Endodermal cell (in vitro differentiated cells): ENCODE measurements at places on chromosomes 1 and 21. TPM values are rescaled to one million over a fixed set of nuclear protein-coding genes. Genes with fewer than 3 reads are reported as not detected.

DNA sequence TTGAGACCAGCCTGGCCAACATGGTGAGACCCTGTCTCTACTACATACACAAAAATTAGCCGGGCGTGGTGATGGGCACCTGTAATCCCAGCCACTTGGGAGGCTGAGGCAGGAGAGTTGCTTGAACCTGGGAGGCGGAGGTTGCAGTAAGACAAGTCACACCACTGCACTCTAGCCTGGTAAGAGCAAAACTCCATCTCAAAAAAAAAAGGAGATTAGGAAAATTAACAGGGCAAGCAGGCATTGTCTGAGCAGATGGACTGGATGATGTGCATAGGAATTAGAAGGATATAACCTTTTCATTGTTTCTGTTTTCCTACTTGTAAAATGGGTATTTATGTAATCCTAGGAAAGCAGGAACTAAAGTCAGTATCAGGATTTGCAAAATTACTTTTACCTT lies 15.6 kb downstream of the TARDBP start:
- DNase-seq, result no peak

DNA sequence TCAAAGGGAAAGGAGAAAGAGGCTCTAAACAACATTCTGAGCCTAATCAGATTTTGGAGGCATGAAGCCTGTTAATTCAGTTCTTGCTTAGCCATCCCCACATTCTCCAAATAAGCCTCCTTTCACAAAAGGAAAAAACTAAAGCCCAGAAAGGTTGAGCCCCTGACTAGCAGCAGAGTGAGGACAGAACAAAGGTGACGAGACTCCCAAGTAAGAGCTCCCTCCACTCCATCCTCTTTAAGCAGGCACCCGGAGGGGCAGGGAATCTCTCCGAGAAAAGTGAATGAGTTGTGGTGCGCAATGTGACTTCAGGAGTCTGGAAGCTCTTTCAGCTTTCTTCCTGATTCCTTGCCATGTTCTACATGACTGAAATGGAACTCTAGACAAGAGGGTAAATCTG lies 43.4 kb upstream of the MYBPHL start:
- DNase-seq, result no peak

The CFAP107 gene
- total RNA-seq, result not detected in 3 replicates

- no peak for DNase-seq
These were observed 42.9 kb downstream of the EPHB2 start for GRCh38 chr1:22753481-22753971.

GRCh38 chr1:77056525-77056924 lies 162.7 kb downstream of the PIGK start:
- no peak for DNase-seq

GRCh38 chr1:65163201-65163805 lies 15.3 kb downstream of the AK4 start:
- DNase-seq, result no peak

- no peak for DNase-seq
These were observed 345.5 kb downstream of the SMYD3 start for GRCh38 chr1:246161626-246162025.

DNA sequence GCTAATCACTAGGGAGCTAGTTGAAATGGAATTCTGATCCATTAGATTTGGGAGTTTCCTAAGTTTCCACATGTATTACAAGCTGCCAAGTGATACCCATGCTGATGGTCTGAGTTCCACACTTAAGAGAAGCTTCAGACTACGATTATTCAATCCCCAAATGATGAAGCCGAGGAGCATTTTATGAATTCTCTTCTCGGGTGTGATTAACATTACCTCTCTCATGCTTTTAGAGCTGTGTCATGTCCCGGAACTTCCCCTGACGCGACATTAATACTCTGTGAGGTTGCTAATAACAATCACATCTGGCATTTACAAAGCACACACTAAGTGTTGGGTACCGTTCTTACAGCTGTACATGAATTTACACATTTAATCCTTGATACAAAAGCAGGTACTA lies 63.0 kb downstream of the KCNJ15 start:
- no peak for DNase-seq

The CBR1 gene
- 15.1 and 15.4 TPM in 2 replicates for total RNA-seq

GRCh38 chr21:41236352-41236973 lies 68.5 kb downstream of the BACE2 start:
- no peak for DNase-seq

DNA sequence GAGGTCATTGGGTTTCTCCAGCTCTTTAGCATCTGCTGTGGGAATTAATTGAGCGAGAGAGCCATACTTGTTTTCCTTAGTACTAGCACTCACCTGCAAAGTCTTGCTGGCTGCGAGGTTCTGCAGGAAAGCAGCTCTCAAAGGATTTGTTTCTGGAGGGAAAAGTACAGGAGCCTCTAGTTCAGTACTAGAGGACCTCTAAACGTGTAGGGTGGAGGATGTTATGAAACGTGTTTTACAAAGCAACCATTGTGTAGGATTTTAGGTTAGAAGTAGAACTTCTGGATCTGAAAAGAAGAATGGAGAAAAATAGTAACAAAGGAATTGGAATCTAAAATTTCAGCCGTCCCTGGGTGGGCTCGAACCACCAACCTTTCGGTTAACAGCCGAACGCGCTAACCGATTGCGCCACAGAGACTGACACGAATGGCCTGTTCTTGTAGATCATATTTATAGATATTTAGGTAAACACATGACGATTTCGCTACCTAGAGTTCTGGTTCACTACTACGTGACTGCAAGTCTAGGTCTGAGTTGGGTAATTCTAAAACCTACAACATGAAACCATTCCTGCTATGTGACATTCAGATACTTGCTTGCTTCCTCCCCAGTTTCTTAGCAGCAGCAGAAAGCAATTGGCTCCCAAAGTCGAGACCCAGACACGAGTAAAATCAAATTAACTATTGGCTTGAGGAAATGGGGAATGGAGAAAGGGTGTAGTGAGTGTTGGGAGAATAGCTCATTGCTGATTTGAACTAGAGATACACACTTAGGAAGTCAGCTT lies 60.2 kb upstream of the CFAP126 start:
- peak; percentile 83 for DNase-seq

DNA sequence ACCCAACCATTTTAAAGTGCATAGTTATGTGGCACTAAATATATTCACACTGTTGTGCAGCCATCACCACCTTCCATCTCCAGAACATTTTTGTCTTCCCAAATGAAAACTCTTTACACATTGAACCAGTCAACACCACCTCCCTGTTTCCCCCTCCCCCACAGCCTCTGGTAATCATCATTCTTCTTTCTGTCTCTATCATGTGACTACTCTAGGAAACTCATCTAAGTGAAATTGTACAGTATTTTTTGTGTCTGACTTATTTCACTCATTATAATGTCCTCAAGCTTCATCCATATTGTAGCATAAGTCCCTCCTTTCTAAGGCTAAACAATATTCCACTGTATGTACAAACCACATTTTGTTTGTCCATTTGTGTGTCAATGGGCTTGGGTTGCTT lies 128.0 kb downstream of the RUNX1 start:
- DNase-seq, result no peak

DNA sequence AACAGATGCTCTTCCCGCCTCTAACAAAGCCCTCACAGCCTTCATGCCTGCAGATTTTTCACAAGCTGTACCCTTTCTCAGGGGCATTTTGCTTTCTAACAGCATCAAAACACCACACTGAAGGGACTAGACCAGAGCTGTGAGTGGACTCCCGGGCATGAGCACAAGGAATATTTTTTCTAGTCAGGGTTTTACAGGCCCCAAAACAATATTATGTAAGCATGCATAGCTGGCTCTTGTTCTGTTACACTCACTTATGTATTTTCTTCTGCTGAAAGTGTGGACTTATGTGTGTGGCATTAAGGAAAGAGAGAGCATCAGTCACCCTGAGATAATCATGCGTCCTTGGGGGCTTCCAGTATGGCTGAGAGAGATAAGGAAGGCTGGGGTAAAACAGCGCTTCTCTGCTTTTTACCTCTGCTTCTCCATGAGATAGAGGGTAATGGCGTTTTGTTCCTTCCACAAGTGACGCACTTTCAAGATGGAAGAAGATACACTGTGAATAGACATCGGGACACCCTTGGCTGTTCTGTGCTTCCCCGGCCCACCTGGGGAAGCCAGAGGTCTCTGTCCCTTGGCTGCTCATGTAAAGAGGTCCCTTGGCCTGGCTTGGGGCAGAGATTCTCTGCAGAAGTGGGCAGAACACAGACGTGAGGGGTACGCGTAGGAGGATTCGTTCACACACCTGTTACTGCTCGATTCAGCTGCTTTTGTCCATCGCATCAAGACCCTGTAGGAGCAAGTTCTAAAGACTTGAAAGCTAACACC lies 266.7 kb upstream of the RAB4A start:
- DNase-seq, result no peak

- DNase-seq, result no peak
These were observed 8.5 kb downstream of the ECHDC2 start for GRCh38 chr1:52913014-52913413.

- DNase-seq, result no peak
These were observed 332.4 kb downstream of the KCNH1 start for GRCh38 chr1:210801501-210801900.

The REN gene
- total RNA-seq, result not detected in 3 replicates

DNA sequence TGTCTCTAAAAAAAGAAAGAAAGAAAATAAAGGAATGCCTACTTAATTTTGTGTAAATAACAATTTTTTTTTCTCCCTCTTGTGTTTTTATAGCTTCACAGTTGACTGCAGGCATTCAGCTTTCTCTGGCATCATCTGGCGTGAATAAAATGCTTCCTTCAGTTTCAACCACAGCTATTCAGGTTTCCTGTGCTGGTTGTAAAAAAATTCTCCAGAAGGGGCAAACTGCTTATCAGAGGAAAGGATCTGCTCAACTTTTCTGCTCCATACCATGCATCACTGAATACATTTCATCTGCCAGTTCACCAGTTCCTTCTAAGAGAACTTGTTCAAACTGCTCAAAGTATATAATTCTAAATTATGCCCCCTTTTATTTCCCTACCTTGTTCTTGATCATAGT lies 18.0 kb downstream of the ZMYM1 start:
- DNase-seq, result no peak

The LRRC71 gene
- not detected in 2 replicates for total RNA-seq

GRCh38 chr1:32714277-32714676 lies 11.7 kb upstream of the SYNC start:
- DNase-seq, result no peak

DNA sequence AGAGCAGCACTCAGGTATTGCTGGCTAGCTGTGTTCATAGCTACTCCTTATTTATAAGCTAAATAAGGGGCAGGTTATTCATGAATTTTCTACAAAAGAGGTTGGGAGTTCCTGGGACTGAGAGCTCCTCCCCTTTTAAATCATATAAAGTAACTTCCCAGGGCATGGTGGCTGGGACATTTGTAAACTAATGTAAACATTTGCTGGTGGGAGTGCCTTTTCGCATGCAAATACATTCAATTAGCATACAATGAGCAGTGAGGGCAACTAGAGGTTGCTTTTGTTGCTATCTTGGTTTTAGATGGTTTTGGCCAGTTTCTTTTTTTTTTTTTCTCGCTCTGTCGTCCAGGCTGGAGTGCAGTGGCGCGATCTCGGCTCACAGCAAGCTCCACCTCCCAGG lies 43.4 kb downstream of the GNPAT start:
- no peak for DNase-seq

DNA sequence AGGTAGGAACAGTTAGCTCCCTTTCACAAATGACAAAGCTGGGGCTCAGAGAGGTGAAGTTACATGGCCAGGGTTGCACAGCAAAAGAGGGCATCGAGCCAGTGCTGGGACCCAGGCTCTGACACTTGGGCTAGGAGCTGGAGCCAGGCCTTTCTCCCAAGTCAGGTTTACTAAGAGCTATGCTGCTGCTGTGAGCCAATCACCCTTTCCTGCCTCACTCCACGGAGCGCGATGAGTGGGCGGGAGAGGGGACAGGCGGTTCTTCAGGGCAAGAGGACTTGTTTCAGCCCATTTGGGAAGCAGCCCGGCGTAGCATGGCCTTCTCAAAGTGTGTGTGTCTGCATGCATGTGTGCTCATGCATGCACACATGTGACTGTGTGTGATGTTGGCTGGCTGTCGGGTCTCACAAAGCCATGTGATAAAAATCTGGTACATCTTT lies 10.6 kb downstream of the ID3 start:
- peak; percentile 78 for DNase-seq

GRCh38 chr1:178457651-178458050 lies 39.1 kb downstream of the CLEC20A start:
- no peak for DNase-seq

- no peak for DNase-seq
These were observed 108.2 kb downstream of the TIAM1 start for GRCh38 chr21:31235671-31236450.

The NMNAT2 gene
- total RNA-seq, result 5.1 and 5.9 TPM in 2 replicates

DNA sequence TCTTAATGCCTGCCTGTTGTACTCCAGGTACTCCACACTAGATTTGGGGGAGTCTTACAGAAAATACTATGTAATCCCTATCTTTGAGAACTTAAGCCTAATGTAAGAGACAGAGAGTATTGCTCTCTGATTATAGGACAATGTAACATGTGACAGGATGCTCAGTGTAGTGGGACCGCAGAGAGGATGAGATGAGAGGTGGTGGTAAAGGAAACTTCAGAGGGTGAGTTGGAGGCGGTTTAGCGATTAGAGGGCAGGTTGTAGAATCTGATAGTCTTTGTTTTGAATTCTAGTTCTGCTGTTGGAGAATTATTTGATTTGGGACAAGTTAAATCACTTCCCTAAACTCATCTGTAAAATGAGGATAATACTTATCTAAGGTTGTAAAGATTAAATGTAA lies 5.4 kb downstream of the SOAT1 start:
- DNase-seq, result no peak

DNA sequence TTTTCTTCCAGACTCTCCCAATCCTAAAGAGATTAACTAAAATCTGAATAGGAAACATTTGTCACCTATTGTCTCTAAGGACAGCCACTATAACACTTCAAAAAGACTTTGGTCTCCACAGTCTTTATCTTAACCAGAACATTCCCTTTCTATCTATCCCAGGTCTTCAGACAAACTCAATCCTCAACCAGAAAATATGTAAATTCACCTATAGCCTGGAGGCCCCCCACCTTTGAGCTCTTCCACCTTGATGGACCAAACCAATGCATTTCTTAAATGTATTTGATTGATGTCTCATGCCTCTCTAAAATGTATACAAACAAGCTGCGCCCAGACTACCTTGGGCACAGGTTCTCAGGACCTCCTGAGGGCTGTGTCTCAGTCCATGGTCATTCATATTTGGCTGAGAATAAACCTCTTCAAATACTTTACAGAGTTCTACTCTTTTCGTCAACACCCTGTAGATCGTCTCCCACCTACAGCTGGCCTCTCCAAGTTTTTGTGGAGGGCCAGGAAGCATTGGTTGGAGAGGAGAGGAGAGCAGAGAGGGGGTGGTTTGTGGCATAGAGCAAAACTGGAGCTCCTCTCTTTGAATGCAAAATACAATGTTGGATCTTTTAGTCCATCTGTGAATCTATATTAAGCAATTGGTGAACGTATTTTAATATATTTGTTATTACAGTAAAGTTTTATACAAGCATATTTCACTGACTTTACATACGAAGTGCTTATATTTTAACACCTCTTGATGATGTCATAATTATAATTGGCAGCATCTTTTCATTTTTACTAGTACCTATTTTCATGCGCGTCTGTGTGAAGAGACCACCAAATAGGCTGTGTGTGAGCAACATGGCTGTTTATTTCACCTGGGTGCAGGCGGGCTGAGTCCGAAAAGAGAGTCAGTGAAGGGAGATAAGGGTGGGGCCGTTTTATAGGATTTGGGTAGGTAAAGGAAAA lies 230.7 kb upstream of the DUSP10 start:
- DNase-seq, result peak; percentile 75

The RRP1B gene
- 44.1 and 44.5 TPM in 2 replicates for total RNA-seq
